Activated CD4-positive, alpha-beta T cell treated with anti-CD3 and anti-CD28 coated beads, Interleukin-2, amount 10 ng/mL, durations not matched to agents 7 days and 5 days (primary cell): ENCODE measurements at places on chromosomes 7 and 10.

DNA sequence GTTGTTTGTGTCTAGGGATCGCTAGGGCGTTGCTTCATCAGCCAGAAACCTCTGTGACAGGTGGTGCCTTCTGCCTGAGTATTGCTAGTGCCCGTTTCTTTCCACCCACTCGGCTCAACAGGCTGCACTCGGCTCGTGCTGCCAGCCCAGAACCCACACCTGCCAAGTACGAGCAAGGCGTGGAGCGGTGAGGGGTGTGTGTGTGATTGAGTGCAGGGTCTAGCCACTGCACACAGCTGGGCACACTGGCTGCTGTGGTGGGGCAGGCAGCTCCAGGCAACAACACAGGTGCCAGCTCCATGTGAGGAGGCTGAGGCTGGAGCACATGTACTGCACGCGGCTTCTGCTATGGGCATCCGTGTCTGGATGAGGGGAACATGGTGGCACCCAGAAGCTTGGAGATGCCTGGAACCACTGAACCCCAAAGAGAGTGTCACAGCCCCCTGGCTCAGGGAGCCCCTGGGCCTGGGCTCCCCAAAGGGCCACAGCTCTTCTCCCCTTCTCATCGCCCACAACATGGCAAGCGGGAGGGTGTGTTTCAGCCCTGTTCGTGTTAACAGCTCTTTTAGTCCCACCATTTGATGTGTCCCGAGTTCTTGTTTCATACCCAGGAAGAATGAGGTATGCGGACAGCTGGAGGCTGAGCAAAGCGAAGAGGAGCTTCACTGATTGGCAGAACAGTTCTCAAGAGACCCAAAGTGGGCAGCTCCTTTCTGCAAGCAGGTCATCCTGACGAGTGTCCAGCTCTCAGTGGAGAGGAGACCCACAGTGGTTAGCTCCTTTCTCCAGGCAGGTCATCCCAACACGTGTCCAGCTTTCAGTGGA lies 78.1 kb downstream of the HDAC9 start:
- H3K36me3 ChIP-seq: no peaks in the 10 kb centered on the region
- H3K27ac ChIP-seq: no peak overlapping the region
- H3K27me3 ChIP-seq: no peaks in the 10 kb centered on the region
- H3K4me1 ChIP-seq: no peaks in the 10 kb centered on the region
- no peak overlapping the region for H3K4me3 ChIP-seq

GRCh38 chr10:59793919-59794318 lies 40.7 kb upstream of the MRLN start:
- no peak overlapping the region for H3K27ac ChIP-seq
- DNase-seq: no peak
- no peaks in the 10 kb centered on the region for H3K27me3 ChIP-seq
- H3K4me1 ChIP-seq: no peaks in the 10 kb centered on the region

DNA sequence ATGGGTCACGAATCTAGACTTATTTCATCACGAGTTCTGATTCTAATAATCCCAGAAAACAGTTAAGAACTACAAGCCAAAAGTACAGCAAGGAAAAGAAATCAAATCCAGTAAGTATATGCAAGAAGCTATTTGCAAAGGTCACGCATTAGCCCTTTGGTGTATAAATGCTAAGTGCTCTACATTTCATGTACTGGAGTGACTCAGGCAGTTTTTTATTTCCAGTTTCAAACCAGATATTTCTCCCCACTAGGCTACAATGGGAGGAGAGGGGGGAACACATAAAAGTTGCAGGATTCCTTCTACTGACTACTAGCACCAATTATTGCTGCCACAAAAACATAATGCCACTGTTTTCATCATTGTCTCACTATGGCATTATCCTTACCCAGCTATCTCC lies 148.0 kb downstream of the NRCAM start:
- H3K27ac ChIP-seq: no peak overlapping the region
- no peak overlapping the region for H3K4me3 ChIP-seq
- no peaks in the 10 kb centered on the region for H3K4me1 ChIP-seq

DNA sequence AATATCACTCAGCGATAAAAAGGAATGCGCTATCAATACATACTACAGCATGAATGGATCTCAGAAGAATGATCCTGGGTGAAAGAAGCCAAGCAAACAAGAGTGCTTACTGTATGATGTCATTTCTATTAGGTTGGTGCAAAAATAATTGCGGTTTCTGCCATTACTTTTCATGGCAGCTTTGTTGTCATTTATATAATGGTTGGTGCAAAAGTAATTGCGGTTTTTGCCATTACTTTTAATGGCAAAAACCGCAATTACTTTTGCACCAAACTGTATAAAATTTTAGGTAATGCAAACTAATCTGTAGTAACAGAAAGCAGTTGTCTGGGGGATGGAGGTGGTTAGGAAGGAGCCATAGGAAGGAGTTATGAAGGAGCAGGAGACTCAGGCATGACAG lies 318.3 kb upstream of the ZMIZ1 start:
- no peak overlapping the region for H3K27ac ChIP-seq
- no peak overlapping the region for H3K4me3 ChIP-seq
- no peak for DNase-seq
- H3K36me3 ChIP-seq: no peaks in the 10 kb centered on the region
- peaks cover 17% of the 10 kb centered on the region for H3K27me3 ChIP-seq
- no peaks in the 10 kb centered on the region for H3K4me1 ChIP-seq
